ENCODE measurements at places on chromosomes 3 and 15.

GRCh38 chr15:83462026-83462425, 14.9 kb downstream of the SH3GL3 start:
- DNase-seq = no peak

DNA sequence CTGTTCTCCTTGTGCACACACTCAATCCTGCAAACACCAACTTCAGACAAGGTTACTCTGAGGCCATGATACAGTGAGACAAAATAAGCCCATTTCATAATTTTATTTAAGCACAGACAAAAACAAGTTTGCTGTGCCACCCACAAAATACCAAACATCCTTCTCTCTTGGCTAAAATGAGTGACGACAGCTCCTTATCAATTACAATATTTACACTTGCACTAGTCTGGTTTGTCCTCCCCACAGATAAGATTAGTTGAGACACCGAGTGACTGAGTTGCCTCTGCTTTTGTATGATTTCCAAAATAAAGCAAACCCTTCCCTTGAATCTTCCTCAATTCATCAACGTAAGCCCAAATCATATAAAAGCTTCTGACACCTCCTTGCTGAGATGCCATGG, 233.5 kb upstream of the ATP10A start:
- no peak for DNase-seq

DNA sequence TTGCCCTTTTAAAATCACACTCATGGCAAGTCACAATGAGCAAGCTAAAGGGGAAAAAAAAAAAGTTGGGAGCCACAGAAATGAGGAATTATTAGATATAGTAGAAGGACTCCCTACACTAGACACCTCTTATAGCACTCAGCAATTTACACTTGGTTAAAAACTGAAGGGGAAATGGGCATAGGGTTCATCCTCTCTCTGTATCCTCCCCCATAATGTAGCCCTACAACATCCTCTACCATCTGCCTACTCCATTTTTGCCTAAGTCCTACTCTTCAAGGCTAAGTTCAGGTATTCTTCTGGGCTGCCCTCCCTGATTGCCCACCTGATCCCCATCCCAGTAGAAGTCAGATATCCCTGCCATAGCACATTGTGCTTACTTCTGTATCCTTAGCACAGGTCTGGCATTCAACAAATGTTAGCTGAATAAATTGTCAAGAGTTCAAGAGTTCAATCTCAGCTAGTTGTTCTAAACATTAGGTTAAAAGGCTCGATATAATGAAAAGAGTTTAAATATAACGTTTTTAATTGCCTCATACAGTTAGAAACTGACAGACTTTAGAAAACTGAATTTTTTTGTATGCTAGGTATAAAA, 14.5 kb downstream of the SETD2 start:
- no peak for DNase-seq

DNA sequence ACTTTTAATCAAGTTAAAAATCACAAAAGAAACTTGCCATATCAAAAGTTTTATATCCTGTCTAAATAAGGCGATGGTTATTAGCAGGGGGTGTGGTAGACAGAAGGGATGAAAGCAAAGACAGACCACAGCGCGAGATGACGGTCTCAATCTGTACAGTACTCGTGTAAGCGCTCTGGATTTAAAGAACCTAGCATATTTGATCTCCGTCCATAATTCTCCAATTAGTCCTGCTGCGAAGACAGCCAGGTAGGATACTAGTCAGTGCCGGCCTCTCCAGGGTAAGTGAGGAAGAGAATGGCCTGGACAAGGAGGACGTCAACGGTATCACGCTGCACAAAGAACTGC, 701 bp downstream of the SGO1 start:
- no peak for DNase-seq

- DNase-seq = no peak
Measured at GRCh38 chr3:16524196-16524595, 10.7 kb upstream of the RFTN1 start.

DNA sequence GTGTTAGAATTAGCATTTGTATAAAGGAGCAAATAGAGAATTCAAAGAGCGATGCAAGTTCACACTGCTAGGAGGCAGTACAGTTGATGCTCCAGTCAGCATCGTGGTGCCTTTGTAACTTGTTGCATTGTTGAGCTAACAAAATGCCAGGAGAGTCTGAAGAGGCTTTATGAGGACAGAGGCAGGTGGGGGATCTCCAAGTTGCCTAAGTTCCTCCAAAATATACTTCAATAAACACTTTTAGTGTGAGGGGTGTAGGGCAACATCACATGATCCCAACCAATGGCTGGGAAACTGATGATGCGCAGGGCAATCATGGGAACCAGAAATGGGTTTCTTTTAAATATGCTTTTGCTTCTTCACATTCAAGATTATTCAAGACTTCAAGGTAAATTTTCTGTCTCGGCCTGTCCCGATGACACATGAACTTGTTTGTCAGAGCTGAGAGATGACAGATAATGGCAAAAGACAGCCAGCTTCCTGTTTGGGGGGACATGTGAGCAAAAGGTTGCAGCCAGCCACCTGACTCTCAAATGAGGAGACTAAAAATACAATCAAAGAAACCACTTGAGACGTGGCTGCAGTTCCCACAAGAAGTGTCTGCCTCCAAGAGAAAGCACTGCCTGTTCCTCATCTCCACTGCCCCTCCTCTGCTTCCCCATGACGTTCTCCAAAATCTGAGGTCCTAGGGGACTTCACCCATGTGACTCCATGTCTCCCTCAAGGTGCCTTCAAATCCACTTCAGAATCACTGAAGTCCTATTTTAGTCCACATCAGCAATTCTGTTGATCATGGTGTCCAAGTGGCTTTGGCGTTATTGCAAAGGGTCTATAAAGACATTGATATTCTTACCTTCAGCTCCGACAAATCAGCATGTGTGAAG, 39.3 kb downstream of the KLHL6 start:
- peak; percentile 72 for DNase-seq

DNA sequence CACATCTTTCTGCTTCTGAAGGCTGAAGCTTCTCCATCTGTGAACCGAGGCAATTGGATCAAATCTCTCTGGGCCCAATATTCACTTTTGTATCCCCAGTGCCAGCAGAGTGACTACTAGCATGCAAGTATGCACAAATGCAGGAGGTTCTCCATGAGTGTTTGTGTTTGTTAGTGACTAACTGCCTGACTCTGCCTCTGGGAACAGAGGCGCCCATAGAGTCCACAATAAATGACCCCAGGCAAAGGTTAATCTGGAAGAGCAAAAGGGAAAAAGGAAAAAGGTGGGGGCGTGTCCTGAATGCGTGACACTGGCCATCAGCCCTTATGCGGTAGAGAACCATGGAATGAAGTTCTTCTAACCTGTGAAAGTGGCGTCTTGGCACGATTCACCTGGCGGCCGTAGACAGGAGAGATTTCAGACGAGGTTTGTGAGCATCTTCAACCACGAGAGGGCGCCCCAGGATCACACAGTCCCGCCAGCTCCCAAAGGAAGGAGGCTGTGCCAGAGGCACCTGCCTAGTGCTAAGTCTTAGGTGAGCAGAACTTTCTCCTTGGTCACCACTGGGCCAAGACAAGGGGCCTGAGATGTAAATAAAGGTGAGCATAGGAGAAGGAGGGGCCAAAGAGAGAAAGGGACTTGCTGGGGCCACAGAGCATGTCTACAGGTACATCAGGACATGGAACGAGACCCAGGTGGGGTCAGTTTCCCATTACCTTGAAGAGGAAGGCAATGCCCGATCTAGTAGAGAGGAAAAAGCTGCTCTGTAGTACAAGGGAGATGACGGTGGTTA, 44.2 kb downstream of the RBPMS2 start:
- peak; percentile 78 for DNase-seq

- no peak for DNase-seq
Measured at GRCh38 chr3:72418244-72418643, 430.0 kb downstream of the SHQ1 start.

DNA sequence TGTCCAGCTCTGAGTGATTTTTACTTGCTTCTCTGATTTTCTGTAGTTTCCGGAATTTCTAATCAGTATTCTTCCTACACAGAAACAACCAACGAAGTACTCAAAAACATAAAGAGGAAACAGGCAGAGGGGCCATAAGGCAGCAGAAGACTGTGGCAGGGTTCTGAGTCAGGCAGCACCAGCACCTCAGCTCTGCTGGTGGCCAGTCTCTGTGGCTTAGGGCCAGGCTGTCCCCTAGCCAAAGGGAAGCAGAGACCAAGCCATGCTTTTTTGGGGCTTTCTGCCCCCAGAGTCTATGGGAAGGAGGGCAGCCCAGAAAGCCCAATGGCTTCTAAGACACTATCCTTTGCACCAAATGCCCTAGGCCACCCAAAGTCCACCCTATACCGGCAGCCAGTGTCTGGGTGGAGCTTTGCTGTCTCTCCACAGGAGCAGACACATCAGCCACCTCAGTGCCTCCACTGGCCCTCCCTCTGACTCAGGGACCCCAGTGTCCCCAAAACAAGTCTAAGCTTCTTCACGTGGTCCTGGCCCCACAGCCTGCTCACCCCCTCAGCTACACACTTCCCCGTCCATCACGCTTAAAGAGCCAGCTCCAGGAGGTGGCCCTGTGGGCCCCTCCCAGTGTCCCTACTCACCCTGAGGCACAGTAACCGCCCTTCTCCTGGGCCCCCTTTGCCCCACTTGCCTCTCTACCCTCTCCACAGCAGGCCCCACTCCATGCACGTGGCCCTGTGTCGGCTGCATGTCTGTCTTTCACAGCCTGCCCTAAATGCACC, 46.2 kb downstream of the CCDC12 start:
- DNase-seq = peak; percentile 39

DNA sequence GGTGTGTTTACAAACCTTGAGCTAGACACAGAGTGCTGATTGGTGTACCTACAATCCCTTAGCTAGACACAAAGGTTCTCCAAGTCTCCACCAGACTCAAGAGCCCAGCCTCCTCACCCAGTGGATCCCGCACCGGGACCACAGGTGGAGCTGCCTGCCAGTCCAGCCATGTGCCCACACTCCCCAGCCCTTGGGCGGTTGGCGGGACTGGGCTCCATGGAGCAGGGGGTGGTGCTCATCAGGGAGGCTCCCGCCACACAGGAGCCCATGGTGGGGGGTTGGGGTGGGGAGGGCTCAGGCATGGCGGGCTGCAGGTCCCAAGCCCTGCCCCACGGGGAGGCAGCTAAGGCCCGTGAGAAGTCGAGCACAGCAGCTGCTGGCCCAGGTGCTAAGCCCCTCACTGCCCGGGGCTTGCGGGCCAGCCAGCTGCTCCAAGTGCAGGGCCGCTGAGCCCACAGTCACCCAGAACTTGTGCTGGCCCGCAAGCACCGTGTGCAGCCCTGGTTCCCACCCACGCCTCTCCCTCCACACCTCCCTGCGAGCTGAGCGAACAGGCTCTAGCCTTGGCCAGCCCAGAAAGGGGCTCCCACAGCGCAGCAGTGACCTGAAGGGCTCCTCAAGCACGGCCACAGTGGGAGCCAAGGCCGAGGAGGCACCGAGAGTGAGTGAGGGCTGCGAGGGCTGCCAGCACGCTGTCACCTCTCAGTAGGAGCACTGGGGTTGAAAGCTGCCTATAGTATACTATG, 43.7 kb downstream of the CASR start:
- DNase-seq = no peak

GRCh38 chr15:62883938-62884479, 158.5 kb upstream of the TPM1 start:
- no peak for DNase-seq

DNA sequence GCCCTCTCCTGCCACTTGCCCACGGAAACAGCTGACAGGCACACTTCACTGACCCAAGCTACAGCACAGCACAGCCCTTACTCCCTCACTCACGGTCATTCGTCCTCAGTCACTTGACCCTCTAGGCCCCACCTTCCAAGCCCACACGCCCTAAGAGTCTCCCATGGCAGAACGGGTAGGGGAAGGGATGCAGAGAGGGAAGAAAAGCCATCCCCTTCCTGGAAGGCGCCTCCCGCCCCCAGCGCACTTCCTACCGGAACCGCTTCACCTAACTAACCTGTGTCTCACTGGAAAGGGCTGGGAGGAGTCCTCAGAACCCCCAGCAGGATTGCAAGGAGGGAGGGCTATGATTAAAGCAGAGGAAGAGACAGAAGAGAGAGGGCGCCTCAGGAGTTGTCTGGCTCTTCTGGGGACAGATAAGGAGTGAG, 22.9 kb downstream of the EPHB3 start:
- no peak for DNase-seq

DNA sequence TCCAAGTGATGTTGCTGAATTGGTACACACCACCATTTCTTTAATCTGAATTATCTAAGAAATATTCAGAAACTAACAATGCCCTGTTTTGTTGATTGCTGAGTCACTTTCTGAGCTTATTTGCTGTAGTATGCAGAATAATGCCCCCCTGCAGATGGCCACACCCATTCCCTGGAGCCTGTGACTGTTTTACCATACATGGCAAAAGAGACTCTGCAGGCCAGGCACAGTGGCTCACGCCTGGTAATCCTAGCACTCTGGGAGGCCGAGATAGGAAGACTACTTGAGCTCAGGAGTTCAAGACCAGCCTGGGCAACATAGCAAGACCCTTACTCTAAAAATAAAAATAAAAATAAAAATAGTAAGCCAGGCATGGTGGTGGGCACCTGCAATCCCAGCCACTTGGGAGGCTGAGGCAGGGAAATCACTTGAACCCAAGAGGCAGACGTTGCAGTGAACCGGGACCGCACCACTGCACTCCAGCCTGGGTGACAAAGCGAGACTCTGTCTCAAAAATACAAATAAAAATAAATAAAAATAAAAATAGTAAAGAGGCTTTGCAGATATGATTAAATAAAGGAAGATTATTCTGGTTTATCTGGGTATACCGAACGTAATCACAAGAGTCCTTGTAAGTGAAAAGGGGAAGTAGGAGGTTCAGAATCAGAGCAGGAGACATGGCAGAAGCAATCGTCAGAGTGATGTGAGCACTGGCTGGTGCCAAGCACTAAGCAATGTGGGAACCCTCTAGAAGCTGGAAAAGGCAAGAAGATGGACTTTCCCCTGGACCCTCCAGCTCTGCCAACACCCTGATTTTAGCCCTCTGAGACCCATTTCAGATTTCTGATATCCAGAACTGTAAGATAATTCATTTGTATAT, 19.0 kb downstream of the PCYT1A start:
- no peak for DNase-seq

DNA sequence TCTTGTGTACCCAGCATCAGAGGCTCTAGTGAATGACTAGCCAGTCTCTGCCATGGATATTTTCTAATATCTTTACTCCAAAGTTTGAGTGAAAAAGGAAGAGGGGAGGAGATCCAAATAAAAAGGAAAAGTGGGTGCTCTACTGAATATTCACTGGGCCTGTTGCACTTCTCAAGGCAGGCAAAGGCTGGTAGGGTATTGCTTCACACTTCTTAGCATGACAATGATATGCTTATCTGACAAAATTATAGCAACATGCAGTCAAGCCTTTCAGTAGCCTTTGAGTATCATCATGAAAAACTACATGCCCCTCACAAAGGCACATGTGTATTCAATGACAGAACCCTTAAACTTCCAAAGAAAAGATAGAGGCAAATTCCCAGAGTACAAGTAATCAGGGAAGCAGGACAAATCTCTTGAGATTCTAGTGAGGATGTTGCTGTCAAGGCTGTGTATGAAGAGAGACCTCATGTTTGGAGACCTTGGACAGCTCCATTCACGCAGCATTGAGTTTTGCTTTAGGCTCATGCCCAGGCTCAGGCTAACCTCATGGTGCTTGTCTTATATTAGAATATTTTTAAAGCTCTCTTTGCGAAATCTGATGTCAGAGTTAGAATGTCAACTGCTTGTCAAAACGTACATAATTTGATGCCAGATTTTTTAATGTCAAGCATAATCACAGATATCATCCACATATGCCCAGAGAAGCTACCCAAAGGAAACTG, 506.9 kb downstream of the OCA2 start:
- no peak for DNase-seq

GRCh38 chr3:25378786-25379311, 49.2 kb upstream of the RARB start:
- DNase-seq = no peak

- DNase-seq = no peak
Measured at GRCh38 chr3:69324362-69325025, 61.4 kb downstream of the FRMD4B start.

Measured in CD4-positive, alpha-beta T cell treated with Interferon gamma for 1 hour (primary cell).